ENCODE measurements at places on chromosomes 11 and 22.

GRCh38 chr11:72411623-72412419, 22.5 kb downstream of the CLPB start:
- no peak for DNase-seq

DNA sequence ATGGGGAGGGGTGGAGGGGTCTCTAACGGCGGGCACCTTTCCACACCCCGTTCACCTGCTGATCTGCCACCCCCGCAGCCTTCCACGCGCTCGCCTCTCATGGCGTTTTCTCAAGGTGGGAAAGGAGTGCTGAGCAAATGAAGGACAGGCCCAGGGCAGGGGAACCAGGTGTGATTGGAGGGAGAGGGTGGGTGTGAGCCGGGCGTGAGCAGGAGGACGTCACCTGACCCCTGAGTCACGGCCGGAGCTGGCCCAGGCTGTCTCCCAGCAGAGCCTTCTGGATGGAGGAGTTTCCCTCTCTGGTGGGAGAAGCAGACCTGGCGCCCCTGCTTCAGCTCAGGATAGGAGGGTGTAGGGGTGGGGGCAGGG, 14.0 kb upstream of the ARHGAP8 start:
- no peak for DNase-seq

GRCh38 chr11:115151010-115151409, 353.2 kb downstream of the CADM1 start:
- DNase-seq = no peak

- DNase-seq = no peak
These were observed 83.7 kb downstream of the CDKN1C start for GRCh38 chr11:2801711-2802388.

GRCh38 chr11:26399336-26399735, 67.4 kb downstream of the ANO3 start:
- no peak for DNase-seq

DNA sequence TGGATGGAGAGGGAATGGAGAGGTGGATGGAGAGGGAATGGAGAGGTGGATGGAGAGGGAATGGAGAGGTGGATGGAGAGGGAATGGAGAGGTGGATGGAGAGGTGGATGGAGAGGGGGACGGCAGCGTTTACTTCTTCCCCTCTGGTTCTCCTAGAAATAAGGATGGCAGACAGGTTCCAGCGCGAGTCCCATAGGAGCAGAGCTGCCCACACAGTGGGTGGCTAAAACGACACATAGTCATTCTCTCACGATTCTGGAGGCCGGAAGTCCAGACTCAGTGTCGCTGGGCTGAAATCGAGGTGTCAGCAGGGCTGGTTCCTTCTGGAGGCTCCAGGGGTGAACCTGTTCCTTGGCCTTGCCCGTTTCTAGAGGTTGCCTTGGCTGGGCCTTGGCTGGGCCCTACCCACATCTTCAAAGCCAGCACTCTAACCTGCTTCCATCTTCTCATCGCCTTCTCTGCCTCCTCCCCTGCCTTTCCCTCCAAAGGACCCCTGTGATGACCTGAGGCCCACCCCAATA, 12.7 kb upstream of the CTSD start:
- DNase-seq = no peak

DNA sequence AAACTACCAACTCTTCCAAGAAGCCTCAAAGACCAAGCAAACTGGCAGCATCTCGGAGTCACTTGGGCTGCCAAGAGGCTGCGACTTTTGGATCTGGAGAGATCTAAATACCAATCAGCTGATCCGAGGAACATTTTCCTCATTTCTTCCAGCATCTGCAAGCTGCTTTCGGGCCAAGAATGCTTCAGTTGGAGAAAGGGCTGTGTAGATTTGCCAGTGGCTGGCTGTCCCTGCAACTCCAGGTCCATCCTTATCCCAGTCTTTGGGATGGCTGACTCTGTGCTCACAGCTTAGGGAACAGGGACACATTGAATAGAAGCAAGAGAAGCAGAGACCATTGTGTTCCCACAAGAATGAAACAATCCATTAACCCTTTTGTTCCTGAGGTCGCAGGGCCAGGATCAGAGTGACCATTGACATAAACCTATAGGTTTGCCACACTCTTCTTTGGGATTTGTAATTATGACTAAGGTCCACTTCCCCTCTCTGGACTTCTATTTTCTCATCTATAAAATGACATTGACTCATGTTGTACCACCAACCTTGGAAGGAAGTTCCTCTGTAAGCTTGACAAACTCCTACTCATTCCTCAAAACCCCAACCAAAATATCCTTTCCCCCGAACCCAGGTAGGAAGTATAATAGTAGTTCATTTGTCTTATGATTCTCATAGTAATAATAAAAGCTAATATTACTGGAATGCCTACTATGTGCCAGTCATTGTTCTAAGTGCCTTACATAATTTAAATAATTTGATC, 340.8 kb downstream of the MN1 start:
- no peak for DNase-seq

- DNase-seq = no peak
These were observed 12.7 kb downstream of the PDHX start for GRCh38 chr11:34928960-34929680.

DNA sequence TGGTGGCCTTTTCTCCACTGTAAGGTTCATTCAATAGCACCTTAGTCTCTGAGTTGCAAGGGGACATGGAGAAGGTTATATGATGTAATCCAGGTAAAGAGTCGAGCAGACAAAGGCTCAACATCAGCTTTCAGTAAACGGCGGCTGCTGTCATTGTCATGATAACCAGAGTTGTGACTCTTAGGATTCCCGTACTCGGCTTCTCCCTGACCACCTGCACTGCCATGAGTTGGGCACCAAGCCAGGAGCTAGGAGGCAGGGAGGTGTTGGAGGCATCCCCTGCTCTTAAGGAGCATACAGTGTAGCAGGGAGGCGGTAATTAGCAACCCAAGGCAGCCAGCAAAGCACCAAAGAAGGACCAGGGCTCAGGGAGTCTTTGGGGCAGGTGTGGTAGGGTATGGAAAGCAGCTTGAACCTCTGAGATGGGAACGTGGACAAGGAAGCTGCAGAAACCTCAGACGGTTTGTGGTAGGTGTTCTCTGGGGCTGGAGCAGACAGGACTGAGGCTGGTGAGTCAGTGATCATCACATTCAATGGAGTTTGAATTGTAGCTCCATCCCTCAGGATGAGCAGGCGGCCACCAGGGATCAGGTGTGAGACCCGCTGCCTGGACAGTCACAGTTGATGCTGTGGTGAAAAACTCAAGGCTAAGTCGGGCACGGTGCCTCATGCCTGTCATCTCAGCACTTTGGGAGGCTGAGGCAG, 31.7 kb downstream of the LIF start:
- no peak for DNase-seq

- DNase-seq = no peak
These were observed 36.4 kb upstream of the TREH start for GRCh38 chr11:118715837-118716260.

DNA sequence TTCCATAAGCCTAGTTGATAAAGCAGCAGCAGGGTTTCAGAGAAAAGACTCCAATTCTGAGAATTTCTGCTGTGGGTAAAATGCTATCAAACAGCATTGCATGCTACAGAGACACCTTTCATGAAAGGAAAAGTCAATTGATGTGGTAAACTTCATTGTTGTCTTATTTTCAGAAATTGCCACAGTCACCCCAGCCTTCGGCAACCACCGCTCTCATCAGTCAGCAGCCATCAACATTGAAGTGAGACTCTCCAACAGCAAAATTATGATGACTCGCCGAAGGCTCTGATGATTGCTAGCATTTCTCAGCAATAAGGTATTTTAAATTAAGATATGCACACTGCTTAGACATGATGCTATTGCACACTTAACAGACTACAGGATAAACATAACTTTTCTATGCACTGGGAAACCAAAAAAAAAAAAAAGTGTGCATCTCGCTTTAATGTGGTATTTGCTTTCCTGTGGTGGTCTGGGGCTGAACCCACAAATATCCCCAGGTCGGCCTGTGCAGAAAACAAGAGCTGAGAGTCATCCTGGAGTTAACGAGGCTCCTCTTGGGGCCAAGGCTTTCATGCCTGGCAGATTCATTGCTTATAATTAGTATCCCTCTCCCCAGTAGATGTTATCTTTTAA, 192.1 kb downstream of the CTTN start:
- DNase-seq = no peak

DNA sequence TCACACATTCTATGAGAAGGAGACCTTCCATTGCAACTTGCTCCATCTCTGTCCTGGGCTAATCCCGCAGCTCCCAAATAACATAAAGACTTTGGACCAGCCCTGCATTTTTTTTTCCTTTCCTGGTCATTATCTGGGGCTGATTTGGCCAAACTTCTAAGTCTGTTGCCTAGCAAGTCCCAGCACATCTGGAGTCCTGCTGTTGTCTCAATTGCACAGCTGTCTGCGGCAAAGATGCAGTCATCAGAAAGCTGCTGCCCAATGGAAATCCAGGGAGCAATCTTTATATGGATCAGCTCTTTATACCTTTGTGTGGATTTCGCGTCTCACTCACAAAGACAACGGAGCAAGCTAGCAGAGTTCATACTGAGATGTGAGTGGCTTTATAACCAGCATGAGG, 105.9 kb downstream of the NXPE2 start:
- DNase-seq = no peak

GRCh38 chr11:1176224-1177019, 18.7 kb downstream of the MUC5AC start:
- DNase-seq = no peak

- DNase-seq = no peak
These were observed 9.1 kb downstream of the NRXN2 start for GRCh38 chr11:64713781-64714363.

- DNase-seq = no peak
These were observed 43.7 kb downstream of the ISX start for GRCh38 chr22:35109616-35110015.

GRCh38 chr11:110492321-110492685, 62.6 kb downstream of the FDX1 start:
- DNase-seq = no peak

- no peak for DNase-seq
These were observed 35.3 kb downstream of the DGCR2 start for GRCh38 chr22:19086896-19087295.

GRCh38 chr11:20023082-20023426, 137.2 kb downstream of the DBX1 start:
- no peak for DNase-seq

GRCh38 chr11:31499576-31500178, 9.7 kb downstream of the IMMP1L start:
- DNase-seq = no peak

DNA sequence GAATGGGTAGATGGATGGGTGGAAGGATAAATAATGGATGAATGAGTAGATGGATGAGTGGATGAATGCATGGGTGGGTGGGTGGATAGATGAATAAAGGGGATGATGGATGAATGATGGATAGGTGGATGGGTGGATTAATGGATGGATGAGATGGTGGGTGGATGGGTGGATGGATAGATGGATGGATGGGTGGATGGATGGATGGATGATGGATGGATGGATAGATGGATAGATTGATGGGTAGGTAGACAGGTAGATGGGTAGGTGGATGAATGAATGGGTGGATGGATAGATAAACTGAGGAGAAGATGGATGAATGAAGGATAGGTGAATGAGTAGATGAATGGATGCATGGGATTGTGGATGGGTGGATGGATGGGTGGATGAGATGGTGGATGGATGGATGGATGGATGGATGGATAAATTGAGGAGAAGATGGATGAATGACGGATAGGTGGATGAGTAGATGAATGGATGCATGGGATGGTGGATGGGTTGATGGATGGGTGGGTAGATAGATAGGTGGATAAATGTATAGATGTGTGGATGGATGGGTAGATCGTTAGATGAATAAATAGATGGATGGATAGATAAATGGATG, 331.3 kb downstream of the MN1 start:
- DNase-seq = no peak

DNA sequence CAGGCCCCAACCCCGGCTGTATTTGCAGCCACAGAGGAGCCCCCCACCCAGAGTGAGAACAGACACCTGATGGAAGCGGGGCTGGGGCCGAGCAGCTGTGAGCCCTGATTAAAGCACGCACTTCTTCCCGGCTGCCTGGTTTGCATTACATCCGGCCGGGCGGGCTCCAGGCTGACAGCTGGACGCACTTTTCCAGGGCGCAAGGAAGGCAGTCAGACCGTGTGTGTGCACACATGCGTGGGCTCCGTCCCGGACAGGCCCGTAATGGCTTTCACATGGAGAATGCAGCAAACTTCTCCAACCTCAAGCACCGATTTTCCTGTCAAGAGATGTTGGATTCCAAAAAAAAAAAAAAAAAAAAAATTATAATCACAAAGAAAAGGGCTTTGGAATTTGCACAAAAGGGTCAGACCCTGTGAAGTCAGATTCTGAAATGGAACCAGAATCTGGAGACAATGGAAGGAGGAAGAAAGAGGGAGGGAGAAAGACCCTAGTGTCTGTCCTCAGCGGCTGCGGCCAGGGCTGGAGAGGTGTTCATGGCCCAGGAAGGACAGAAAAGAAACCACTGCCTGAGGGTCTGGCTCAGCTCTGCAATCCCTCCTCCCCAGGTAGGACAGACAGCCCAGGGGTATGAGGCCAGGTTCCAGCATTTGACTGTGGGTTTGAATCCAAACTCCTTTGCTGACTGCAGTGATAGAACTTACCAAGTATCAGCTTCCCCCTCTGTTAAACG, 365.5 kb downstream of the MN1 start:
- DNase-seq = no peak

- DNase-seq = no peak
These were observed 18.8 kb upstream of the NLRP6 start for GRCh38 chr11:259413-259812.

GRCh38 chr22:36411589-36412258, 24.0 kb upstream of the MYH9 start:
- no peak for DNase-seq

DNA sequence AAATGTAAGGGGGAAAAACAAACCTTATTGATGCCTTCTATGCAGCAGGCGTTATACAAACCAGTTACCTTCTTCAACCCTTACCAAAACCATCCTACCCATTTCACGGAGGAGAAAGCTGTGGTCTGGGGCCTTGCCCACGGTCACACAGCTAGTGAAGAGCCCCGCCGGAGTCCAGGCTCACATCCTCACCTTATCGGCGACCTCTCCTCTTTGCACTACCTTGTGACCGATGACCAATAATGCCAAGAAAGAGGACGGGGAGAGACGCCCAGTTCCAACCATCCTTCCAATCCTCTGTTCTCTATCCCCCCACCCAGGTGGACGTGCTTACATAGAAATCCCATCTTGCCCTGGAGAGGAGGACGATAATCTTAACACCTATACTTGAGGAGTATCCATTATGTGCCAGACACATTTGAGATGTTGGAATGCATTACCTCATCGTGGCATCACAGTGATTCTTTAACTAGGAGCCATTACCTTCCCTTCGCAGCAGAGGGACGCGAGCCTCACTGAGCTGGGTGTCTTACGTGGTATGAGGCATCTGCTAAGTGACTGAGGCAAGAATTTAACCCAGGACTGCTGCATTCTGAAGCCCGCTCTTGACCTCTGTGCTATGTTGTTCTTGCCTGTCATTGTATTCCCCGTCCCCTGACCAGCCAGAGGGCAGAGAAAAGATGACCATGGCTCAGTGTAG, 253.7 kb upstream of the B3GAT1 start:
- DNase-seq = no peak

GRCh38 chr11:86499723-86500129, 125.0 kb downstream of the CCDC81 start:
- no peak for DNase-seq
